ENCODE measurements at places on chromosomes 2 and 18. TPM values are rescaled to one million over a fixed set of nuclear protein-coding genes. Genes with fewer than 3 reads are reported as not detected.

Gene ALK
- not detected for total RNA-seq

DNA sequence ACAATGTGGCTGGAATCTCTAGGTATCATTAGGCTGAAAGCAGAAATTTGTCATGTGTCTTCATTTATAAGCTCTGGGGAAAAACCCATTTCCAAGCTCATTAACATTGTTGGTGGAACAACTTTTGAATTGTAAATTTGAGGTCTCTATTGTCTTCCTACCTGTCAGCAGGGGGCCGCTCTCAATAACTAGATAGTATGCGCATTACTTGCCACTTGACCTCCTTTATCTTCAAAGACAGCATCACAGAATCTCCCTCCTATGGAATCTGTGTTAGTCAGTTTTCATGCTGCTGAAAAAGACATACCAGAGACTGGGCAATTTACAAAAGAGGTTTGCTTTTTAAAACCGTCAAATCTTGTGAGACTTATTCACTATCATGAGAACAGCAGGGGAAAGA is 223.1 kb downstream of the CALCRL start:
- DNase-seq = no peak

Gene NDUFS1
- total RNA-seq = 96.2 TPM

GRCh38 chr2:240964704-240965295 is 33.6 kb upstream of the SNED1 start:
- peak; percentile 9 for DNase-seq

Gene BOLL
- not detected for total RNA-seq

Gene CNOT9
- 48.3 TPM for total RNA-seq

Gene ABCG5
- total RNA-seq = not detected
